ENCODE measurements at places on chromosomes 1 and 21.

DNA sequence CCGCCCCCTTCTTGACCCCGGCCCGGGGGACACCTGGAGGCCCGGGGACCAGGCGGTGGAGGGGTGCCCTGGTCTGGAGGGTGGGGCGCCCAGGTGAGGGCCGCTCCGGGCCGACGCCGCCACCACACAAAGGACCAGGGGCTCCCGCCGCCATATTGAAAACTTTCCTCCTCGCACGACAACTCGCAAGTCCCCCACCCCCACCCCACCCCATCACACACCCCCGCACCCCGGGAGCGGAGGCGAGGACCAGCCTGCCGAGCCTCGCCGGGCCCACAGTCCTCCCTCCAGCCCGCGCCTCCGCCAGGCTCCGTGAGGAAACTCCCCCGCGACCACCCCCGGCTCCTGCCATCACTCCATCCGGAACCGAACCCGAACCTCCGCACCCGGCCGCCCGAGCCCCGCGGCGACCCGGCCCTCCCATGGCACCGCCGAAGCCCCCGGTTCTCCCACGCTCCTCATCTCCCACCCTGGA is 733 bp downstream of the KDM5B start:
- no peak for DNase-seq

DNA sequence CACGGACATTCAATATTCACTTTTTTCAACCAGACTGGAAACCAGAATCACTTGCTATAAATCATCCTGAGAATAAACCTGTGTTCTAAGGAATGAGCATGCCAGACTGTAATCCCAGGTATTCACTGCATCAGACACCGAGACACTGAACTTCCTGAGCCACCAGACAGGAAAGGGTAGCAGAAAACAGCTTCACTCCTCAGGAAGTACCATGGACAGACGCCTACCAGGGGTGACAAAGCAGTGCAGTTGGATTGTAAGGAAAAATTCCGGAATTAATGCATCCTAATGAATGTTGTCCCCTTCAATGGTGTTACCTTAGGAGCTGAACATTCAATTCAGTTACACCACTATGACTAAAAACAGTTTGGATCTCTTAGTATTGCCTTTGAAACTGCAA is 156.1 kb downstream of the PIGK start:
- DNase-seq, result no peak

DNA sequence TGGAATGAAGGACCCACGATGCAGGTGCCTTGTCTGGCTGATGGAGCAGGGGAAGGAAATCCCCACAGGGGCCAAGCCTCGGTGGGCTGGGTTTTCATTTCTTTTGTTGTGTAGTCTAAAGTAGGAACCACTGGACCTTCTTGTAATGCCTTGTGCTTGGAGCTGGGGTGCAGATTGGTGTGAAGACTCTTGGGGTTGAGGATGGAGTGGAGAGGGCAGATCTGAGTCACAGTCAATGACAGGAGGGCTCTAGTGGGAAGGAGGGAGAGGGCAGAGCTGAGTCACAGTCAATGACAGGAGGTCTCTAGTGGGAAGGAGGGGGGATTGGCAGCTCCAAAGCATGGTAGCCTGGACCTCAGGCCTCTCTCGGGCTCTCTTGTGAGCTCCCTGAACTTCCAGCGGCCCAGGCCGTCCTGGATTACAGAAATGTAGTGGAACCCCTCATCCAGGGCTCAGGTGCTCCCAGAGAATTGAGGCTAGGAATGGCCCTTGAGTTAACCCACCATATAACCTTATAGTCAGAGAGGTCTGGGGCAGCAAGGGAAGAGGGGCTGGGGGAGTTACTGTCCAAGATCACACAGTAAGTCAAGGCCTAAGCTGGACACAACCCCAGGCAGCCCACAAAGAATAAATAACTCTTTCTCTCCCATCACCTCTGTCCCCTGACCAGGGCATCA is 313.8 kb downstream of the MATN1 start:
- no peak for DNase-seq

DNA sequence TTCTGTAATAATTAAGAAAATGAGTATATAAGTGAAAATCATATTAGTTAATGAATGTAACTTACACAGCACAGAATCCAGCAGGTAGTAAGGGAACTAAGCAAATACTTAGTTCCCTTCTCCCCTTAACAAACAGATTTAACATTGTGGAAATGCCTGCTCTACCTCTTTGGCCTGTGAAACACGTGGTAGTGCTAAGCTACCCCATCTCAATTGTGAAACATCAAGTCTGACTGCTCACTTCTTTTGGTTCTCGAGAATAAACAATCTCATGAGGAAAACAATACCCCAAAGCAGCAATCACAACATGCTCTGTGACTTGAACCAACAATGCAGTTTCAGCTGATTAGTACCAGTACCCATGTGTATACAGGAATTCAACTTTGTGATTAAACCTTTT is 4.7 kb downstream of the MYSM1 start:
- no peak for DNase-seq

- no peak for DNase-seq
These were observed 1.8 kb downstream of the FNDC10 start for GRCh38 chr1:1598051-1598719.

- DNase-seq, result no peak
These were observed 145.7 kb upstream of the HMGB4 start for GRCh38 chr1:33718186-33718585.

DNA sequence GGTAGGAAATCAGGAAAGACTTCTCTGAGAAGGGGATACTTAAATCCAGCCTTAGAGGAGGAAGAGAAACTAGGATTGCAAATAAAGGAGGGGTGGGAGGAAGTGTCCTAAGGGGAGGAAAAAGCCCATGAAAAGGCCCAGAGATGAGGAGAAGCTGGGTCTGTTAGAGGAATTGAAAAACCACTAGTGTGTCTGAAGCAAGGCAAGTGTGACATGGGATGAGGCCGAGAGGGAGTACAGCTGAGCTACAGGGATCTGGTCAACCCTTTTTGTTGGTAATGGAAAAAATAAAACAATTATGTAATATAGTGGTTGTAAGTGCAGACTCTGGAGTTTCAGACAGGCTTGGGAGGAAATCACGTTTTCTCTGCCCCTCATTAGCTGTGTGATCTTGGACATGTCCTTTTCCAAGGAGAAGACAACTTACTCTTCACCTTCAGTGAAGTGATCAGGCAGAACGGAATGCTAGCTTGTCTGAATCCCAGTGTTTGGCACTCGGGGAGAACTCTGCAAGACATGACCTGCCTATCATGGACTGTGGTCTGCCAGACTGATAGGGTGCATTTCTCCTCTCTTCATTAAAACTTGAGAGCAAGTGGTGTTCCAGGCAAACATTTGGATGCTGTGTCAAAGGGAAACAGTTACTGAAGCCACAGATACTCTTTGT is 7.4 kb upstream of the S100A10 start:
- DNase-seq, result no peak

GRCh38 chr1:201631037-201631436 is 92.1 kb downstream of the NAV1 start:
- no peak for DNase-seq

DNA sequence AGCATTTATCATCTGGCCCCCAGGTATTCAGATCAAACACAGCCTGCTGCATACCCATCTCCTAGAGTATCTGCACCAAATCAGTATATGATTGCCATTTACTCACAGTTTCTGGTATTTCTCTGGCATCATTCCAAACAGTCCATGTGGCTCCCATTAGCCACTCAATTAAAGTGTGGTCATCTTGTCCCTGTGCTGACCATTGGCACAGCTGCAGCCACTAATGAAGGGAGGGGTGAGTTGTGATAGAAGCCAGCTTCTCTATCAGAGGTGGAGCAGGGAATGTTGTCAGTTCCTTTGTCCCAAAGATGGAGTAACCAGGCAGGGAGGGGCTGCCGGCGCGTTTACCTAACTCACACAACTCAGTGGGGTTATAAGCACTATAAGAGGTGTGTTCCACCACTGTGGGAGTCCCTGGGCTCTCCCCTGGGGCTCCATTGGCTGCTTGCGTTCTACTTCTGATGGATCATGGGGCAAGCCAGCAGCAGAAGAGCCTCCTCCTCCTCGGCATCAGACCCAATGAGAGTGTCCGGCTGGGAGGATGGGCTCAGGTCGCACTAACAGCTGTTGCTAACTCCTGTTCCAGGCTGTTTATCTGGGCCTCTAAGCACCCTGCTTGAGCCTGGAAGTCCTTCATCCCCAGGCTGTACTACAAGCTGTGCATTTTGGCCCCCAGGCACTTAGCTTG is 108.6 kb downstream of the GDAP2 start:
- no peak for DNase-seq

DNA sequence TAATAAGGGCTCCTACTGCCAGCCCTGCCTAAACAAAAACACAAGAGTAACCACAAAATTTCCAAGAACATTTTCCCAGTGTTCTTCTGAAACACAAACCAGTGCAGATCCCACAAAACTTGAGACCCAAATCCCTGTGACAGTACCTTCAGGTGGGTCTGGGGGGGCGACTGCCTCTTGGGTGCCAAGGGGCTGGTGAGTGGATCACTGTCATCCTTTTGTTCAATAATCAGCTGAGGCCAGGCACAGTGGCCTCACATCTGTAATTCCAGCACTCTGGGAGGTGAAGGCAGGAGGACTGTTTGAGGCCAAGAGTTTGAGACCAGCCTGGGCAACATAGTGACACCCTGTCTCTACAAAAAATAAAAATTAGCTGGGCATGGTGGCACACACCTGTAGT is 87.6 kb downstream of the GLIS1 start:
- DNase-seq, result no peak

GRCh38 chr1:31182352-31182751 is 57.3 kb downstream of the NKAIN1 start:
- DNase-seq, result peak; percentile 43

DNA sequence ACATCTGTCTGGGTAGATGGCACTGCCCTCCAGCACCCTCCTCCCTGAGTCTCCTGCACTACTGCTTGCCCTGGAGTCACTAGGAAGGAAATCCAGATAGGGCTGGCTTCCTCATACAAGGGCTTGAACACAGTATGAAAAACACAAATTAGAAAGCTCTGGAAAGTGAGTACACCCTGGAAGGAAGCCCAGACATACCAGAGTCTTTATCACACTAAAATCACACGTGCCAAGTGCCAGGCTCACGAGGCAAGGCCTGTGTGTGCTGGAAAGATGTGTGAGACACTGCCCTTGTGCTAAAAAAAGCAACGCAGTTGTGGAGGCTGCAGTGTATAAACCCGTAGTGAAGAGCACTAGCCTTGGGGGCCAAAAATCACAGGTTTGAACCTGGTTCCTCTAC is 28.3 kb upstream of the S100A7 start:
- DNase-seq, result no peak

- DNase-seq, result no peak
These were observed 18.0 kb downstream of the MPZL1 start for GRCh38 chr1:167739752-167740151.

DNA sequence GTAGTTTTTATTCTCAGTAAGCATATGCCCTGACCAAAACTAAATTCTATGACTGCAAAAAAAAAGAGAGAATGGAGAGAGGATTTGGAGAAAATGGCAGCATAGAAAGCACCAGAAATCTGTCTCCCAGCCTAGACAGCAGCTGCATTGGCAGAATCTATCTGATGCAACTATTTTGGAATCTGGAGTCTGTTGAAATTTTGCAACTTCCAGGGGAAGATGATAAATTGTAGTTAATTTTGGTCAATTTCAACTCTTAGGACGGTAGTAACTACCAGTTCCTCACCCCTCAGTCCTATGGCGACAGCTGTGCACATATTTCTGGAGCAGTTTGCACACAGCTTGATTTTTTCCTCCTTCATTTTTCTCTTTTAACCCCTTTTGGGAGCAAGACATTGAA is 10.9 kb downstream of the EXO5 start:
- no peak for DNase-seq

DNA sequence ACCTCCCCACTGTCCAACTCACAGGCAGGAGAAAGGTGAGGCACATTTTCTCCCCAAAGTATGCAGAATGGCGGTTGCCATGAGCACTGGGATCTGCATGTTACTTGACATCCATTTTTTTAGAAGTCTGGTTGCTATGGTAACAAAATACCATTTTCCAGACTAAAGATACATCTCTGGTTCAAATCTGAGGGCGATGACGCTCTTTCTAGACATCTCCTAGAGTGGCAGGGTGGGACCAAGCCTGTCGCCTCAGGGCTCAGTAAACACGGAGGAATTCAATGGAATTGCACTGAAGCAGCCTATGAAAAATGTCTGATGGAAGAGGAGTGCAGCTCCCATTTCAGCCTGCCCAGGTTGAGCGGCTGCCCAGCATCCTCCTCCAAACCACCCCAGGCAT is 21.5 kb upstream of the FAM43B start:
- no peak for DNase-seq

DNA sequence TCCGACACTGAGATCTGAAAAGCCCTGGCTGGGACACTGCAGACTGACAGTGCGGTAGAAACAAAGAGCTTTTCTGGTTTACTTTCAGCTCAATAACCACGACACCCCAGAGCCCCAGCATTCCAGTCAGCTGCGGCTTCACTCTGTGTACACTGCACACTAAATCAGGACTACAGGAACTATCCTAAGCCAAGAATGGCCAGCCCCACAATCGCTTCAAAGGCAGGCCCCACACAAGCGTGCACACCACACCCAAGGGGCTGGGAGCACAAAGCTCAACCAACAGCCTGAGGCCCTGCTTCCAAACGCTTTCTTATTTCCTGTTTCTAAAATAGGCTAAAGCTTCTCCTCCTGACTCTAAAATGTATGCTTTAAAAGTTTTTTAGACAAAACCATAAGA is 28.4 kb downstream of the URB1 start:
- DNase-seq, result no peak

- DNase-seq, result no peak
These were observed 68.0 kb downstream of the RUNX3 start for GRCh38 chr1:24861821-24862727.

- DNase-seq, result no peak
These were observed 40.4 kb upstream of the FRRS1 start for GRCh38 chr1:99806882-99807281.

DNA sequence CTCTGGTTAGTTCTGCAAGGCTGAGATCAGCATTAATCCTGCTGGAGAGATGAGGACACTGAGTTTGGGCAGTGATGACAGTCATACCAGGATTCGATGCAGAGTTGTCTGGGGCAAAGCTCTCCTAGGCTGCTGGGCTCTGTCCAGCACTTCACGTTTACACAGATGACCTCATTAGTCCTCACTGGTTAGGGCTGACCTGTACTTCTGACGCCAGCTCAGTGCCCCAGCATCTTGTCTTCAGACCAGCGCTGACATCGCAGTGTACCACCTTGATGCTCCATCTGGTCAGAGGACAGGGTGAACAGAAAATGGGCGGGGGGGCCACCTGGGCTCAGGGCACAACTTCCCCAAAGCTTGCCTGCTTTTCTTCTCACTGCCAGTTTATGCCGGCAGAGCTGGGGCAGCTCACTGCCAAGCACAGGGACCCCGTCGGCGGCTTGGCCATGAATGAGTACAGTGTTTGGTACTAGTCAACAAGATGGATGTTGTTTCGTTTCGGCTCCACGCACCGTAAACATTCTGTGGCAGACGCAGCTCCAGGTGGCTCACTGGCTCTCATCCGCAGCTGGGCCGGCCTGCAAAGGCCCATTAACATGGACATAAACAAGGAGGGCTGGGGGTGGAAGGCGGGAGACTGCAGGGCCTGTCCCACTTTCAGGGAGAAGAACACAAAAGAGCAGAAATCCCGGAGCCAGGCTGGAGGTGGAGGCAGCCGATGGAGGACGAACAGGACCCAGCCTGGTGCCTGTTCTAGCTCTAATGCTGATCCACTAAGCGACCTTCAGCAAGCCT is 118.7 kb downstream of the GLIS1 start:
- no peak for DNase-seq

GRCh38 chr1:36148821-36149236 is 457 bp downstream of the TRAPPC3 start:
- DNase-seq, result no peak
